ENCODE measurements at places on chromosomes 6 and 20.
A peak's percentile ranks its signal among the peaks of the same experiment; 100 is the strongest.

GRCh38 chr20:63864545-63864977 lies 509 bp upstream of the TPD52L2 start:
- peak; percentile 6 for DNase-seq

DNA sequence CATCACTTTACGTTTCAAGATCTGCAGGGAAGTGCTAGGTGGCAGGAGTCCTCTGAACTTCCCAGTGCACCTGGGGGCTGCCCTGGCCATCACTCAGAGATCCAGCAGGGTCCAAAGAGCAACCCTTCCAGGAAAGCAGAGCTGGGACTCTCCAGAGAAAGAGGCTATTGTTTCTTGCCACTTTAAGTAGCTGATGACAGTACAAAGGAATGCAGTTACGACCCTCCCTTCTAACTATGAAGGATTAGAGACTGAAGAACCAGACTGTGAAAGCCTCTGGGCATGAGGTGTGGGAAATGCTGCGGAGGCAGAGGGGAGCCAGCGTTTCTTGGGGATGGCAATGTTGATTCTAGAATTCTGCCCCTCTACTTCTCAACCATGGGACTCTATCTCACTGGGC lies 189.1 kb upstream of the SUPT3H start:
- peak; percentile 64 for DNase-seq

DNA sequence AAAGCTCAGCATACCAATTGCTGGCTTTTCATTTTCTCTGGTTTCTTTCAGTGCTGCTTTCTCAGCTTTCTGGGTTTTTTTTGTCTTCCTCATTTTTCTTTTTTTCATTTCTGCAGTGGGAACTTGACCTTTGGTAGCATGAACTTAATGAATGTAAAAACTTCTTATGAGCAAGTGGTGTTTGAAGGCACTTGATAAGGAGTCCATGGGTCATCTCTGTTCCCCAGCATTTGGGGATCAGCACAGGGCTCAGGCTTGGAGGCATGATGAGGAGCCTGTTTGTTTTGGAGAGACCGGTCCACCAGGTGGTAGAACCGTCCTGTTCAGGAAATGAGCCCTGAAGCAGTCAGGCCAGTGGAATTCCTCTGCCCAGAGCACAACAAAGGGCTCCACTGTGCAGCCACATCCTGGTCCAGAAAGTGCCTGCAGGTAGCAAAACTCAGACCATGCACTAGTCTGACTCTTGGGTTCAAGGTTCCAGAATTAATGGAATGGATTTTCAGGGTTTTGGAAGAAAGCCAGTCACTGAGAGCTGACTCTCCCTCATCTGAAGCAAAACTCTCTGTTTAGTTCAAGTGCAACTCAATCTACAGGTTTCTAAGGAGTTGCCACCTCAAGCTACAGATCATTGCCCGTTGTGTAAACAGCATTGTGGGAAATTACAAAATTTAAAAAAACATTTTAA lies 52.3 kb upstream of the ADGRF1 start:
- DNase-seq: no peak

DNA sequence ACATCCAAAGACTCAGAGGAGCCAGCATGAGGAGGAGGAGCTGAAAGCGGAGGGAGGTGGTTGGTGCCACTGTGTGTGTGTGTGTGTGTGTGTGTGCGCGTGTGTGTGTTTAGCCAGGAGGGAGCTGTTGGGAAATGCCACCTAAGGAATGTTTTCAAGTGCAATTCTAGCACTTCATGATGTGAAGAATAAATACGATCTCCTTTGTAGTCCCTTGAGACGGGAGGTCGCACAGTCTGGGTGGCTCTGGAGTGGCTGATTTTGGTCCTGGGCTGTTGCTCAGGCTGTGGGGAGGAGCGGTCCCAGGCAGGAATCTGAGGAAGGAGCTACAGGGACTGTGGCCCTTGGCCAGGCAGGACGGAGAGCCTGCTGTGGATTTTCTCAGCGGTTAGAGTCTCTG lies 93.7 kb downstream of the PPP1R14C start:
- DNase-seq: no peak

- DNase-seq: no peak
Measured at GRCh38 chr6:41475737-41476357, 70.3 kb upstream of the FOXP4 start.

GRCh38 chr6:107275330-107275865 lies 160.1 kb upstream of the BEND3 start:
- no peak for DNase-seq

- DNase-seq: no peak
Measured at GRCh38 chr6:137046871-137047412, 2.2 kb upstream of the IL20RA start.

DNA sequence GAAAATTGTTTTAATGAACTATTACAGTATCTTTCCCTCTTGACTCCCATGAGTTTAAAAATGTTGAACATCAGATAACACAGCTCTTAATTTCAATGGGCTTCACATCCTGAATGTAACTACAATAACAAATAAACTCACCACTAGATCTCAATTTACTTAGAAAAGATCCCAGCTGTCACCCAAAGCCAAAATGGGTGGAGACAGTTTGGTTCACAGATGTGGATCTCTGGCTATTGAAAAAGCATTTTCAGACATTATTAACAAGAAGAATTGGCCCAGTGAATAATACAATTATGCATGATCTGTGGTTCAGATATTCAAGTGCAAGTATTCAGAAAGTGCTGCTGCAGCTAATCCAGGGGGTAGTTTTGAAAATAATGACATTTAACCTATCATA lies 184.7 kb upstream of the RALGAPA2 start:
- DNase-seq: no peak

DNA sequence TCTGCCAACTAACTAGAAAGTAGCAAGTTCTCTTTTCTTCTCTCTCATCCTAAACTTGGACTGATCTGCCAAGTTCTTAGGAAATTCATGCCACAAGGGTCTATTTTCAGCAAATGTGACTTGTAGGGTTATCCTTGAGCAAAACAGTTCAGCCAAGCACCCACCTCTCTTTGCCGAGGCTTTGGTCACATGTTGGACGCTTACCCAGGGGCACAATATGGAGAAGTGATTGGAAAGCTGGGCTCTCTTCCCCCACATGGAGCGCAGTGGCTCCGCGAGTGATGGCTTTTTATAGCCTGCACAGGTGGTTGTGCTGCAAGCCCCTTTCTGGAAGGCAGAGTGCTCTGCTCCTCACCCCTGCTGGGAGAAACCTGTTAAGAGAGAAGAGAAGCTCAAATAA lies 47.7 kb upstream of the FNDC1 start:
- DNase-seq: no peak

GRCh38 chr6:170296746-170297575 lies 6.1 kb upstream of the DLL1 start:
- DNase-seq: no peak

DNA sequence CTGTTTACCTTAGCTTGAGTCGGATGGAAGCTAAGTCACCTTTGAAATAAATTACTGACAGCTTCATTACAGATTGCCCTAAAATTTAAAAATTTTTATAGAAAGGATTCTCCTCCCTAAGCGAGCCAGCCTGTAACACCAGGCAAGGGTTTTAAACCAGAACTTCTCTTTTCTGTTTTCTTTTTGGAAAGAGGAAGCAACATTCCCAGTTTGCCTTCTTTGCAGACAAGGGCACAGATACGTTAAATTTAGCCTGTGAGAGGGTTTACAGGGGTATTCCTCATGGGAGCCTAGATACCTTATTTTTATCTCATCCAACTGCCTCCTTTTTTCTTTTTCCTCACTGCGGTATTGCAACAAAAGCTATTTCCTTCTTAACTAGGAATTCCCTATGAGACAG lies 45.0 kb downstream of the GNAS start:
- DNase-seq: no peak

- DNase-seq: peak; percentile 36
Measured at GRCh38 chr20:31678389-31679356, 41.0 kb downstream of the COX4I2 start.

DNA sequence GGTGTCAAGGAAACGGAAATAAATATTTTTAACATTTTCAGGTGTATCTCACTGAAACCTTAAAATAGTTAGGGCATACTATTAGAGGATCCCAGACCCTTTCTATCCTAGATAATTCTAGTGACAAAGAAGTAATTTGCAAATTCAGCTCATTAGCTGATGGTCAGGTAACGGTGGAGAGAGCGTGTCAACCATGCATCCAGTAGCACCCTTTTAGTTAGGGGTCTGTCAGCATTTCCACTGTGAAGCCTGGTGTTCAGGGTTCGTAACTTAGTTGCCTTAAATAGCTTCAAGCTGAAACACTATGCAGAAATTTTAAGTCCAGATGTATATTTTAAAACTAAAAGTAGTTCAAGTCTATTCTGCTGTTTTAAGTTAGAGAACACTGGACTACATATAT lies 48.5 kb upstream of the SUPT3H start:
- no peak for DNase-seq

DNA sequence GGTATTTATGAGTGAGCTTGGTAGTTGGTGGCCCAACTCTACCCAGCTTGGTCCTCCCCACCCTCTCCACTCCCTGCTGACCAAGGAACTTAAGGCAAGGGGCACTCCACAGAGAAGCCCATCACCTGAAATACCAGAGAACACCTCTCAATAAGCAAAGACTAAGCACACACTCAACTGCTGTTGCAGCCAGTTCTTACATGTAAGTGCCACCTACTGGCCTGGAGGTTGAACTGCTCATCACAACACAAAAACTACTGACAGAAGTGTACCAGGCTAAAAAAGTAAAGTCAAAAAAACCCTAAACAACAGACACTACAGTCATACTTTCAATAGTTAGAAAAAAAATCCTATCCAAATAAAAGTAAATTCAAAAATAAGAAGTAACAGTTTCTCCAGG lies 146.2 kb downstream of the FAM83B start:
- no peak for DNase-seq

GRCh38 chr20:17557675-17558006 lies 12.2 kb upstream of the DSTN start:
- peak; percentile 63 for DNase-seq

DNA sequence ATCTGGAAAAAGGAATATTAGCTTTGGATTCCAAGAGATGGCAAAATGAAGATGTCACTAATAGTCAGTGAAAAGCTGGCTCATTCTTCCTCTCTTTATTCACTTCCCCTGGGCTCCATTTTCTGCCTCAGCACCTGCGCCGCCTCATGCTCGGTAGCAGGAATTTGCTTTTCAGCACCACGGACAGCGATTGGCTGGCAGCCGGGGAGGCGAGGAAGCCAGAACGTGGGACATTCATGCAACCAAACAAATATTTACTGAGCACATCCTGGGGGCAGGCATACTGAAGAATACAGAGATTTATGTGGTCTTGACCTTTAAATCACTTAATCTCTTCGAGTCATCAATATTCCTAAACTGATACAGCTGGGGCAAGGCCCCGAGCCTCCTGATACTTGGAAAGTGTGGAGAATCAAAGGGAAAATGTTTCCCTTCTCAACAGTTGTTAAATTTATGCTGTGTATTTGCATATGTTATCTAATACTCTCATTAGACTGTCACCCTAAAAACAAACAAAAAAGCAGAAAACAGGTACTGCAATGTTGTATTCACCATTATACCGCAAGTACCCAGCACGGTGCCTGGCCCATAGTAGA lies 12.1 kb upstream of the PDYN start:
- peak; percentile 78 for DNase-seq

DNA sequence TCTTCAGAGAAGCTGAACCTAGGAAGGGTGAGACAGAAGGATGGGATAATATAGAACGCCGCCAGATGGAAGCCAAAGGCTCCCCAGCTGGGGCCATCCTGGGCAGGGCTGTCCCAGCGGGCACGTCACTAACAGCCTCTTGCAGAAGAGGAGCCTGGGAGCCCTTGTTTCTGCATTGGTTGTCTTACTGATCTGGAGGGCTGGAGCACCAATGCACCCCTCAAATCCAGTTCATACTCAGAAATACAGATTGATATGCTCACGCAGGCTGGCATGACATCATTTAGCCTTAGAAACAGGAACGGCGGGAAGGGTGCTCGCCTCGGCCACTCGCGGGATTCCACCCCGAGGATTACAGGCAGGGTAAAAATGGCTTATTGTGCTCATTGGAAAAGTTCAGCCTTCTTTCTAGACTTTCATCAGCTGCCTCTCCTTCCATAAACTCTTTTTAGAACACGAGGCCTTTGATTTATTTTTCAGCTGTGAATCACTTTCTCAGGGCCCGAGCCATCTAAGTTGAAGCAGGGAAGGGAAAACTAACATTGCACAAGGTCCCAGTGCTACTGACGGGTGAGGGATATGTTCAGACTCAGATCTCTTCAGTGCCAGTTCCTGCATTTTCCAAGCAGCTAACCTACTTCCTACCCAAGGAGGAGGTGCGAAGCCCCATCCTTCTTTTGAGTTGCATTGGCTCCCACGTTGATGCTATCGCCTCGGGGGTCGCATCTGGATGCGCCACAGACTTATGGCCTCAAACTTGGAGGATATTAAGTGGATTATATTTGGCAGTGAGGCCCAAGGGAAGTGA lies 82.3 kb downstream of the GMPR start:
- DNase-seq: peak; percentile 43

DNA sequence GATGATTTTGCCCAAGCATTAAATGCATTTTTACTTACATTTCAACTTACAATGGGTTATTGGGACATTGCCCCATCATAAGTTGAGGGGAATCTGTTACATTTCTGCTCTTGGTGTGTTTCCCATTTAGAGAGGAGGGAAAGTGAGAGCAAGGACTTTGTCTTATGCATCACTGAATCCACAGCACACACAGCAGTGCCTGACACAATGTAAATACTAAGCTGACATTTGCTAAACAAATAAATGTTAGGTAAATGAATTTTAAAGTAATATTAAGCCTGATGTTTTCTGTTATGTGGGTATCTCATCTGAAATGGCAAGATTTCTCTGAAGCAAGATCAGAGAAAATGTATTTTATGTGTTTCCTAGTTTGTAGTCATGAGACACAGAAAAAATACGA lies 143.6 kb upstream of the STXBP5 start:
- DNase-seq: no peak

- no peak for DNase-seq
Measured at GRCh38 chr20:49658508-49658907, 55.2 kb downstream of the B4GALT5 start.

DNA sequence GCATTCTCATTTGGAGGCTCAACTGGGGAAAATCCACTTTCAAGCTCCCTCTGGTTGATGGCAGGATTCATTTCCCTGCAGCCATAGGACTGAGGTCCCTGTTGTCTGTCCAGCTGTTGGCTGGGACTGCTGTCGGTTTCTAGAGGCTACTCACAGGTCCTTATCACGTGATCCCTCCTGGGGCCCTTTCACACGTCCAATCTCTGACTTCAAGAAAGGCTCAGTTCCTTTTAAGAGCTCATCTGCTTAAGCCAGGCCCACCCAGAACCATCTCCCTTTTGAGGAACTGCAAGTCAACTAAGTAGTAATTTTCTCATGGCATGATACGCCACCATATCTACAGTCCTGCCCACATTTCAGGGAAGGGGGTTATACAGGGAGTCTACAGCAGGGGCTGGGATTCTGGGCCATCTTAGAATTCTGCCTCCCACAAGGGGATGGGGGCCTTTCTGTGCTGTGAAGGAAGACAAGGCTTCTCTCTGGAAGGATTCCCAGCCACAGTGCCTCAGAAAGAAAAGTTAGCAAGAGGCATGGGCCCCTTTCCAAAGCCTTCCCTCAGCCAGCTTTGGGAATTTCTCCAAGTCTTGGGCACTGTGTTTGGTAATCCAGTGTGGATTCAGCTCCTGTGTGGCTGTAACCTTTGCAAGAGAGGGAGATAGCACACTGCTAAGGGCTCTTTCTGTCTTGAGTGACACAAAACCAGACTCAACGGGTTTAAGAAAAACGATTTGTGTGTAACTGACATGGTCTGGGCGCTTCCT lies 66.4 kb downstream of the CTCFL start:
- DNase-seq: peak; percentile 13

Data from adipocyte (in vitro differentiated cells).